ENCODE measurements at places on chromosomes 5 and 9. TPM values are rescaled to one million over a fixed set of nuclear protein-coding genes. Genes with fewer than 3 reads are reported as not detected.

GRCh38 chr9:129142138-129142935 lies 31.1 kb downstream of the PTPA start:
- H3K27me3 ChIP-seq, result no peaks in the 10 kb centered on the region
- H3K4me1 ChIP-seq, result peaks cover 88% of the 10 kb centered on the region
- H3K27ac ChIP-seq, result peak overlapping the region; percentile 100
- H3K4me3 ChIP-seq, result peak overlapping the region; percentile 14

DNA sequence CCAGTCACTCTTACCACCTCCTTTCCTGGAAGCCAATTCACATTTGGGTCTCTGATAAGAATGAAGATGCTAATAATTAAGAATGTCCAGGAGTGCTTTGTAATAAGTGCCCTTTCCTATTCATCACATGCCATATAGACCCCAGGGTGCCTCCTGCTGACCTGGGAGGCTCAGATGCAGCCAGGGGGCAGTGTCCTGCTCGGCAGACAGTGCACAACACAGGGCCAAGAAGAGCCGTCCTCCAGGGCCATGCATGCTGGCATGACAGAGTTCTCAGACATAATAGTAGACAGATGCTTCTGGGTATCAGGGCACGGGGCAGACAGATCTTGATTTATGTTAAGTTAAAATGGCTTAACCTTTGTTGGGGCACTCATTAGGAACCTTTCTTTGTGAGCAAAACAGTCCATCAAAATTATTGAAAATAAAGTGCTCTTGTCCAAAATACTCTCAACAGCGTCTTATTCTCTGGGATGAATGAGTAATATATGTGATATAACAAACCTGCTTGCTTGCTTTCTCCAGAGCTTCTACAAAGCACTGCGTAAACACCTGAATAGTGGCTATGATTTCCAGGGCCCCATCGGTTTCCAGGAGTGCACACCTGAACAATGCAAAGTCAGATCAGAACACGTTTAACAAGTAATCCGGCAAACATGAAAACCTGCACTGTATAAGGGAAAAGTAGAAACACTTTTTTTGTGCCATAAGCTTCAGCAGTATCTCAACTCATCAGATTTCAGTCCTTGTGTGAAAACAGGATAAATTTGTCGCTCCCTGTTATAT lies 192.7 kb downstream of the FANCC start:
- peak overlapping the region; percentile 14 for H3K27ac ChIP-seq
- H3K27me3 ChIP-seq, result no peaks in the 10 kb centered on the region
- no peaks in the 10 kb centered on the region for H3K36me3 ChIP-seq
- DNase-seq, result no peak
- peaks cover 55% of the 10 kb centered on the region for H3K4me1 ChIP-seq

GRCh38 chr9:74589576-74589975 lies 92.4 kb downstream of the RORB start:
- no peak overlapping the region for H3K4me3 ChIP-seq
- no peaks in the 10 kb centered on the region for H3K36me3 ChIP-seq
- no peak for DNase-seq

- no peaks in the 10 kb centered on the region for H3K27me3 ChIP-seq
- H3K27ac ChIP-seq, result peak overlapping the region; percentile 73
- no peak overlapping the region for H3K4me3 ChIP-seq
- no peak for DNase-seq
- peaks cover 25% of the 10 kb centered on the region for H3K4me1 ChIP-seq
- no peaks in the 10 kb centered on the region for H3K36me3 ChIP-seq
Observed at GRCh38 chr9:94511134-94511954, 43.5 kb upstream of the PCAT7 start.

DNA sequence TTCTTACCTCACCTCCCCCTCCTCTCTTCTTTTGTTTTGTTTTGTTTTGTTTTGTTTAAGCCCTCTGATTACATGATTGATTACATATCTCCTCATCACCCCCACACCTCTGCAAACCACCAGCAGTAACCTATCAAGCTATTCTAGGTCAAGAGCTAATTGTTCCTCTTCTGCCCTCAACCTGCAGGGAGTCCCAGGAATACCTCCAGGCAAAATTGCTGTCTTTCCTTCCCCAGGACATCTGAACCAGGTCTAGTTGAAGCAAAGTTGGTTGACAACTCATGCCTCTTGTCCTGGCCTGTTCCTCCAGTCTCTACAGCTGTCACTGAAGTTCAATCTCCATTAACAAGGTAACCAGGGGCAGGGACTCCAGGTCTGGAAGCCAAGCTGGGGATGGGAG lies 80.0 kb upstream of the PTGER4 start:
- no peaks in the 10 kb centered on the region for H3K27me3 ChIP-seq
- H3K36me3 ChIP-seq, result no peaks in the 10 kb centered on the region
- no peak overlapping the region for H3K27ac ChIP-seq
- no peak overlapping the region for H3K4me3 ChIP-seq

DNA sequence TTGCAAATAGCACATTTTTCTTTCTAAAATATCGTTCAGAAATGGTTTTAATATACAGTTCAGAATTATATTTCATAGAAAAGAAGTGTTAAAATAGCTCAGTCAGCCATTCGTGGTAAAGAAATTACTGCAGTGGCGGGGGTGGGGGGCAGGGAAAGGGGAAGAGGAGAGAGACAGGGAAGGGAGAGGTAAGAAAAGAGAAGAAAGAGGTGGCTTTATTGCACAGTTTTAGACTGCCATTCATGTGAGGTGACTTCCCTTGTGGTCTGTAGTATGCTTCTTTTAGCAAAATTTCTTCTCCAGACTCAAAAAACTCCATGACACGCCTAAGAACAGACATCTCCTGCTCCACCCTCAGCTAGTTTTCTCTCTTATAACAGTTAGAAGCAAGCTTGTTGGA lies 259.6 kb downstream of the TRPM3 start:
- no peak overlapping the region for H3K27ac ChIP-seq
- peaks cover 28% of the 10 kb centered on the region for H3K27me3 ChIP-seq
- no peaks in the 10 kb centered on the region for H3K36me3 ChIP-seq

DNA sequence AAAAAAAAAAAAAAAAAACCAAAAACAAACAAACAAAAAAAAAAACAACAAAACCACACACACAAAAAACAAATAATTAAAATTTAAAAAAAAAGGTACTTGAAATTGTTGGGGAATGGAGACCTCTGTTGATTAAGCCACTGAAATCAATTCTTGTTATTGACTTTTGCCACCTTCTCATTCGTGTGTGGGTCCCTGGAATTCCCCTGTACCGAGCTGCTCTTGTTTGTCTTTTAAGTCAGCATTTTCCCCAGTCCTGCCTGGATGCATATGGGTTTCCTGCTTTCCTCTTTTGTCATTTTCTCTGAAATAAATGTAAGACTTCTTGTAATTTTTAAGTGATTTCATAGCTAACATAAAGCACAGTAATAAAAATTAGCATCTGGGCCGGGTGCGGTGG lies 45.5 kb downstream of the GPBP1 start:
- no peaks in the 10 kb centered on the region for H3K27me3 ChIP-seq
- peaks cover 39% of the 10 kb centered on the region for H3K4me1 ChIP-seq
- H3K4me3 ChIP-seq, result no peak overlapping the region
- peaks cover 14% of the 10 kb centered on the region for H3K36me3 ChIP-seq

DNA sequence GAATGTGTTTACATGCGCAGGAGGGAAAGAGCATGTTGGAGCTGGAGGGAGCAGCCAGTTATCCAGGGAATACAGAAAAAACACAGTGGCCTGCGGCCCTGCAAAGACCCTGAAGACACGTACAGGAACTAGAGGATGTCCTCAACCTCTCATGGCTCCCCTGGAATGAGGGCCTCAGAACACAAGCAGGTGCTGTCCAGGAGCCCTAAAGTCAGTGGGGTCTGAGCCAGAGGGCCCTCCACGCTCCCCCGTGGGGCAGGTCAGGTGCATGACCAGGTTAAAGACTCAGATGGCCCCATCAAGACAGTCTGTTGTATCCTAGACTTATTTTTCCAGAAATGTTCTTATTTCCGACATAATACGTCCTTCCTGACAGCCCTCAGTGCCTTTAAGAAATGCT lies 106.9 kb downstream of the ROR2 start:
- H3K36me3 ChIP-seq, result peaks cover 6% of the 10 kb centered on the region
- DNase-seq, result no peak
- peaks cover 79% of the 10 kb centered on the region for H3K4me1 ChIP-seq
- H3K4me3 ChIP-seq, result no peak overlapping the region
- H3K27ac ChIP-seq, result peak overlapping the region; percentile 87

GRCh38 chr5:145867806-145868205 lies 5.0 kb downstream of the GRXCR2 start:
- H3K36me3 ChIP-seq, result no peaks in the 10 kb centered on the region
- no peak for DNase-seq
- no peak overlapping the region for H3K4me3 ChIP-seq
- no peaks in the 10 kb centered on the region for H3K27me3 ChIP-seq
- H3K4me1 ChIP-seq, result no peaks in the 10 kb centered on the region

- DNase-seq, result no peak
- no peaks in the 10 kb centered on the region for H3K4me1 ChIP-seq
- H3K4me3 ChIP-seq, result no peak overlapping the region
- no peak overlapping the region for H3K27ac ChIP-seq
Observed at GRCh38 chr5:103066326-103066725, 53.6 kb downstream of the GIN1 start.

DNA sequence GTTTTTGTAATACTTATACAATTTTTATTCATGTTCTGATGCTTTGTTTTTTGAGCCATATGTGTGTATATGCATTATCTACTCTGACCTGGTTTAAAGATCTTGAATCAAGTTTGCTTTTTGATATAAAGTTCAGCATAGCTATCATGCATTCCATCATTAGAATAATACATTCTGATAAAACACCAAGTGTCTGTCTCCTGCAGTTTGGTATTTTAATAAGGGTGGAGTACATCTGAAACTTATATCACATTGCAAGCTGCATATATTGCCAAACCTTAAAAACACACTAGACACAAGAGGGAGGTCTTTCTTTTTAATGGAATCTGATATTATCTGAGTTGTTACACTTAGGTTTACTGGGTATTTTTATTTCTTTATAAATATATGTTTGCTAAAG lies 102.8 kb upstream of the ADAMTSL1 start:
- no peaks in the 10 kb centered on the region for H3K36me3 ChIP-seq
- no peak overlapping the region for H3K27ac ChIP-seq
- H3K27me3 ChIP-seq, result no peaks in the 10 kb centered on the region
- no peak overlapping the region for H3K4me3 ChIP-seq
- peaks cover 5% of the 10 kb centered on the region for H3K4me1 ChIP-seq

DNA sequence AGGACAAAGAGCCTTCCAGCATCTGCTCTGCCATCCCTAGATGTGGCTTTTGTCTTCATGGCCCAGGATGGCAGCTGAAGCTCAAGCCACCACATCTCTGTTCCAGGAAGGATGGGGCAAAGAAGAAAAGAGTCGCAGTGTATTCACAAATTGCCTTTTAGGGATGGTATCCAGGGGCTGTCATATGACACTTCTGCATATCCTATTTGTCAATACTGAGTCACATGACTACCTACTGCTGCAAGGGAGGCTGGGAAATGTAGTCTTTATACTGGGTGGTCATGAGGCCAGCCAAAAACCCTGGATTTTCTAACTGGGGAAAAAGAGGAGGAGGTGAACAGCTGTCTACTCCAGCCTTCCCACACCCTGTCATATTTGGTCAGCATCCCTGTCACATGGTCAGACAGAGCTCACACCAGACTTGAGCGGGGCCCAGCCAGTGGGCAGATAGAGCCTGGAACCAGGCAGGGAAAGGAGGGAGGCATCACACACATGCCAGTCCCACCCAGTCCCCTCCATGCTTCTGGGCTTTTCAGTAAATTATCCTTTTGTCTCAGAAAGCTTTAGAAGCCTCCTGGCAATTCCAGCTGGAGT lies 52.0 kb downstream of the OLFM1 start:
- no peak overlapping the region for H3K4me3 ChIP-seq
- DNase-seq, result no peak
- H3K27ac ChIP-seq, result no peak overlapping the region
- no peaks in the 10 kb centered on the region for H3K27me3 ChIP-seq
- no peaks in the 10 kb centered on the region for H3K4me1 ChIP-seq

IL9 gene
- total RNA-seq, result not detected

HAVCR2 gene
- total RNA-seq, result 0.21 TPM

SPACA9 gene
- 6.7 TPM for total RNA-seq

ZFYVE16 gene
- 53.6 TPM for total RNA-seq

LRRTM2 gene
- not detected for total RNA-seq

AK1 gene
- 65.8 TPM for total RNA-seq

Measured in osteocyte (in vitro differentiated cells).